ENCODE measurements at places on chromosomes 11 and 22. TPM values are rescaled to one million over a fixed set of nuclear protein-coding genes. Genes with fewer than 3 reads are reported as not detected.

GRCh38 chr11:63673579-63673978 is 2.4 kb upstream of the ATL3 start:
- DNase-seq, result peak; percentile 82

GRCh38 chr11:87020764-87021365 is 16.9 kb upstream of the TMEM135 start:
- no peak for DNase-seq

GRCh38 chr11:108793138-108793537 is 128.3 kb downstream of the DDX10 start:
- DNase-seq, result no peak

Gene SCN4B
- 0.16 TPM for total RNA-seq

- no peak for DNase-seq
These were observed 115.0 kb downstream of the PHF21B start for GRCh38 chr22:44894782-44895181.

GRCh38 chr11:1928470-1928890 is 9.0 kb downstream of the TNNT3 start:
- DNase-seq, result peak; percentile 10

Gene CHRNA10
- 0.59 TPM for total RNA-seq

GRCh38 chr22:37491106-37491505 is 4.9 kb upstream of the MFNG start:
- DNase-seq, result no peak

Gene CHEK1
- 8.9 TPM for total RNA-seq

Data from myocyte (in vitro differentiated cells).